ENCODE measurements at places on chromosomes 2 and 18.

- DNase-seq: no peak
These were observed 152.2 kb downstream of the PHLPP1 start for GRCh38 chr18:62867534-62867933.

GRCh38 chr2:111705711-111706336 is 178.2 kb downstream of the ANAPC1 start:
- no peak for DNase-seq

DNA sequence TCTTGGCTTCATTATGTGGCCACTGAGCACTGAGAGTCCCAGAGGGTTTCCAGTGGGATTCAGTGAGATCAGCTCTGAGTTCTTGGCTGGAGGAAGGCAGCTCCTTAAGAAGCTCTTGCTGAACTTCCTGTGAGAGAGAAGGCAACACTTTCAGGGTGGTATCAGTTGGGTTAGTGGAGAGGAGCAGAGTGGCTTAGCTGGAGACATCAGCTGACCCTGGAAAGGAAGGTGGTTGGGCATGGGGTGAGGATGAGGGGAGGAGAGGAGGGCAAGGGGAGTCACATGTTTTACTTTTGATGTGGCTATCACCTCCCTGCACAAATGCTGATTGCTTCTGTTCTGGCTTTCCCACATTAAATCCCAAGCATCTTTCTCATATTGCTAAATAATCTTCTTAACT is 95.1 kb downstream of the ACOXL start:
- no peak for DNase-seq

- DNase-seq: no peak
These were observed 58.4 kb downstream of the TPGS2 start for GRCh38 chr18:36770315-36770946.

DNA sequence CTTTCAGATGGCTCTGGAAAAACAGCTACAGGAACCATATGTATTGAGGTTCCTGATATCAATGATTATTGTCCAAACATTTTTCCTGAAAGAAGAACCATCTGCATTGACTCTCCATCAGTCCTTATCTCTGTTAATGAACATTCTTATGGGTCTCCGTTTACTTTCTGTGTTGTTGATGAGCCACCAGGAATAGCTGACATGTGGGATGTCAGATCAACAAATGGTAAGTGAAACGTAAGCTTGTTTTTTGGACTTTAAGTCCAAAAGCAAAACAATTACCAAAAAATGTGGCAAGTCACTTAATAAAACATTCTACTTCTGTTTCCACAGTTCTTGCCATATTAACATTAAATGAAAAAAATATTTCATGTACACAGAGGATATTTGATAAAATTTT is 26.8 kb downstream of the DSG4 start:
- no peak for DNase-seq

- DNase-seq: no peak
These were observed 234.4 kb upstream of the RBBP8 start for GRCh38 chr18:22698711-22699110.

DNA sequence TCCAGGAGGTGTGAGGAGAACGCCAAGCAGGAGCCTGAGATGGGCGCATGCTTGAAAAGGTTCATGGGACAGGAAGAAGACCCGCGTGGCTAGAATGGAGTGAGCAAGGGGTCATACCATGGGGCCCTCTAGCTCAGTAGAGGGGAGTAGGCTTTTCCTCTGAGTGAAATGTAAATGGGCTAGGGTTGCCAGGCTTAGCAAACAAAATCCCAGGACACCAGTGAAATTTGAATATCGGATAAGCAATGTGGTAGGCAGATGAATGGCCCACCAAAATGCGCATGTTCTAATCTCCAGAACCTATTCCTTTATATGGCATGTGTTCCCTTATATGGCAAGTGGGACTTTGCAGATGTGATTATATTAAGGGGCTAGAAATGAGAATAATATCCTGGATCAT is 174.1 kb upstream of the CCDC68 start:
- DNase-seq: no peak

GRCh38 chr2:156136566-156136965 is 196.0 kb downstream of the NR4A2 start:
- DNase-seq: no peak

GRCh38 chr2:15874854-15875804 is 65.2 kb upstream of the MYCN start:
- DNase-seq: no peak

- no peak for DNase-seq
These were observed 2.5 kb downstream of the RTN4 start for GRCh38 chr2:55047677-55048299.

- no peak for DNase-seq
These were observed 23.7 kb upstream of the COL5A2 start for GRCh38 chr2:189203177-189203799.

GRCh38 chr2:221780281-221780688 is 208.2 kb upstream of the EPHA4 start:
- DNase-seq: no peak

DNA sequence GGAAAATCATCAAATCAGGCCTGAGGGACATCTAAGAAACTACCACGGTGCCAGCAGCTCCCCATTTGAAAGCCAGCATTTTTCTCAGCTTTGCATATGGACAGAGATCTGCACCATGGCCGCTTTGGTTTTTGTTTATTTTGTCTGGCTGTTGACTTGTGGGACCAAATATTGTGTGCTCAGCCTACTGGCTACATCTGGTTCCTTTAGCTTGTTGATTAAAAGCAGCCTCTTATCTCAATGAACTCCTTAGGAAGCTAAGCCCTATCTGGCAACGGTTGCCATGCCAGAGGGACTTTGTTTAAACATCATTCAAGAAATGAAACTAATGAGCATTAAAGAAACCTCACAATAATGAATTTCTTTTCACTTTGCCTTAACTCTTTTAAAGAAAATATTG is 32.4 kb upstream of the CCDC150 start:
- DNase-seq: no peak

DNA sequence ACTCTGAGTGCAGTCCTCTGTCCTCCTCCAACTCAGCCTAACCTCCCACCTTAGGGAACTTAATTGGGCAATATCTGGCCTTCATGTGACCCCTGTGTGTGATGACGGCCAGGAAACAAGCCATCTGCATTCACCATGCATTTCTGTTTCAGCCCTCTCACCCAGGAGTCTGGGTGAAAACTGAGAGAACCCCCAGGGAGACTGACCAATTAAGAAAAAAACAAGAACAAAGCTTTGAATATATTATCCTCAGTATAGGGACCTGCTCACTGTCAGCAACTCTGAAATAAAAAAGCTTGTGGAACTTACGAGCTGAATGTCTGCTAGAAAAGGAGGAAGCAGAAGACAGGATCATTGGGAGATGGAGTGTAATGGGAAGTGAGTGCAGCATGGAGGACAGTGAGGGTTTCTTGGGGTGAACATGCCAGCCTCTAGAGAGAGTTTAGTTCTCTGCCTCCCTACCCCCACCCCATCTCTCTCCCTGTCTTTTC is 9.5 kb downstream of the MAPRE2 start:
- no peak for DNase-seq

GRCh38 chr2:235674146-235674545 is 180.3 kb downstream of the AGAP1 start:
- no peak for DNase-seq

DNA sequence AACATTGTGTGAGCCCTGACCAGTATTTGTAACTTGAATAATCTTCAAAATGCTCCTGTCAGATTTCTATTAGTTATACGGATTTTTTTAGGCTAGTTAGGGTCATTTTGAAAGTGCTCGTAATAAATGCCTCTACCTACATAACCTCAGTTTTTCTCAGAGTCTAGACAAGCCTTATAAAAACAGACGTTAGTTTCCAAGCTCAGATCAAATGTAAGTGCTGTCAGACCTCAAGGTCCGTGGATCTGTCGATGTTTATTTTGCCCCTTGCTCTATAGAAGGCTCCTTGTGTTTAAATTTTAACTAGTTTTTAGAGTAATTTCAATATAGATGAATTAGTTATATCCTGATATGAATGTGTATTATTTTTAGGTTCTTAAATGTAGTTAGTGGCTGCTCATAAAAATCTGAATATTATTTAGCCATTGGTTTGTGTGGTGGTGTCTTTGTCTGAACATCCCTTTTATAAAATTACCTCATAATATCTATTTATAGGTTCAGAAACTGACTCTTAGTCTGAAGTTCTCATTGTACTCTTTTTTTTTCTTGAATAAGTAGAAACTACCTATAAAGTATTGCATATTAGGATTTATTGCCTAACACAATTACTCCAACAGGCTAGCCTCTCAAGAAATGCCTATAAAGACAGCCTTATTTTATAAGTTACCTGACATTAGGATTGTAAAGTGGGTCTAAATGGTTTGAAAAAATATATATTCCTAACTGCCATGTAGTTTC is 71.1 kb downstream of the MTA3 start:
- DNase-seq: no peak

- DNase-seq: no peak
These were observed 54.9 kb upstream of the CDCA7 start for GRCh38 chr2:173299764-173300163.

- DNase-seq: no peak
These were observed 31.1 kb downstream of the RNU4ATAC start for GRCh38 chr2:121561617-121562268.

DNA sequence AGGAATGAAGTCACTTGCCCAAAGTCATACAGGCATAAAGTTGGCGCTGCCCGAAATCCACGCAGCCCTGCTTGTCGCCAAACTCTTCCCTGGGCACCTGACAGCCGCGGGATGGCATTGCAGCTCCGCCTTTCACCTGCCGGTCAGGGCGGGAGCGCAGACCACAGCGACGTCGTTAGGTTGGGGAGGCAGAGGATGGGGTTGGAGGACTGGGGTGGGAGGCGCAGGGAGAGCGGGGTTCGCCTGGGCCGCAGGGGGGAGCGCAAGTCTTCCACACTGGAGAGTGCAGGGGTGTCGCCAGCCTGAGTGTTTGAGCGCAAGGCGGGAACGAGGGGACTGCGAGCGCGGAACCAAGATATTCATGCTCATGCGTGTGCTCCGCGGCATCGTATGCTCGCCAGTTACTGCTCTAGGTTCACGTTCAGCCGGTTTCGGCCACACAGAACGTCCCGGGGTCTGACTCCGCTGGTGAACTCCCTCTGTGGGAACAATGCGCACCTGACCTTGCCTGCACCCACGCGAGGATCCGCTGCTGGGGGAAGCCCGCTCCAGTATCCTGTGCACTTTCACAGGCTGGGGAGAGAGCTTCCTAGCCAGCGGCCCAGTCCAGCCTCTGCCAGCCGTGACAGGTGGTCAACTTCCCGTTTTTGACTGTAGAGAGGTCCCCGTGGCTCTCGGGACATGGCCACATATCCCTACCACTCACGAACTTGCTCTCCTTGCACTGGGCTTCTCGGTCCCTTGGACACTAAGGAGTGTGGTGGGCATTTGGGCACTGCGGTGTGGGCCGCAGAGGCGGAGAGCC is 767 bp upstream of the NPPC start:
- DNase-seq: peak; percentile 42

DNA sequence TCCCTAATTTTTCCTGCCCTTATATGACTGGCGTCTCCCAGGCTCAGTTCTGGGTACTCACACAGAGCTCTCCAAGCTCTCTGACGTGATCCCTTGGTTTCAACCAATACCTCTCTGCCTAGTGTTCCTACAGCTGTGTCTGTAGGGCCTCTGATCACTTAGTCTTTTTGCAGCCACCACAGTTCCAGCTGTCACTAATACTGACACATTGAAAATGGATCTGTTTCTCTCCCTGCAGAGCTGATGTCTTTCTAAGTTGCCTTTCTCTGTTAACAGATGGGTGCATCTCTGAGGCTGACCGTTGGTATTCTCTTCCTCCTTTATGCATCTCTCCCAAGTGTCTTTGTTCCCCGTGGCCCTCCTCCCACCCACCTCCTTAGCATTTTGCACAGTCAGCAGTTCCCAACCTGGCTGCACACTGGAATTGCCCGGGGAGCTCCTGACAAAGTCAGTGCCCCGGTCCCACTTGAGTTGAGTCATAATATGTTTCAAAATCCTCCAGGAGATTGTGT is 62.5 kb downstream of the CERS6 start:
- DNase-seq: no peak

- DNase-seq: no peak
These were observed 44.2 kb upstream of the PXDN start for GRCh38 chr2:1788478-1788959.

DNA sequence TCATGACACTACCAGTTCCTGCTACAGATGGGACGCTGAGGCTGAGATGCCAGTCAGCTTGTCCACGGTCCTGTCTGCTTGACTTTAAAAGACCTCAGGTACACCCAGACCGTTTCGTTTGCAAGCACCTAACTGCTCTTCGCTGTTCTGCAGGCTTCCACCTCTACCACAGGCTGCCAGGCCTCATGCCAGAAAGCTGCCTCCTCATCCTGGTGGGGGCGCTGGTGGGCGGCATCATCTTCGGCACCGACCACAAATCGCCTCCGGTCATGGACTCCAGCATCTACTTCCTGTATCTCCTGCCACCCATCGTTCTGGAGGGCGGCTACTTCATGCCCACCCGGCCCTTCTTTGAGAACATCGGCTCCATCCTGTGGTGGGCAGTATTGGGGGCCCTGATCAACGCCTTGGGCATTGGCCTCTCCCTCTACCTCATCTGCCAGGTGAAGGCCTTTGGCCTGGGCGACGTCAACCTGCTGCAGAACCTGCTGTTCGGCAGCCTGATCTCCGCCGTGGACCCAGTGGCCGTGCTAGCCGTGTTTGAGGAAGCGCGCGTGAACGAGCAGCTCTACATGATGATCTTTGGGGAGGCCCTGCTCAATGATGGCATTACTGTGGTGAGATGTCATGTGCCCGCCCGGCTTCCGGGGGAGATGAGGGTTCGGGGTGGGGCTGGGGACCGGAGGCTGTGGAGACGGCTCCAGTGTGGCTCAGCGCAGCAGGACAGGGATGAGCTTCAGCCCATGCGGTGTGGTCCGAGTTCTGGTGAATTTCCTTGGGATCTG is 5.9 kb downstream of the SLC9A4 start:
- no peak for DNase-seq

- DNase-seq: no peak
These were observed 33.6 kb upstream of the SMAD2 start for GRCh38 chr18:47964053-47964452.

DNA sequence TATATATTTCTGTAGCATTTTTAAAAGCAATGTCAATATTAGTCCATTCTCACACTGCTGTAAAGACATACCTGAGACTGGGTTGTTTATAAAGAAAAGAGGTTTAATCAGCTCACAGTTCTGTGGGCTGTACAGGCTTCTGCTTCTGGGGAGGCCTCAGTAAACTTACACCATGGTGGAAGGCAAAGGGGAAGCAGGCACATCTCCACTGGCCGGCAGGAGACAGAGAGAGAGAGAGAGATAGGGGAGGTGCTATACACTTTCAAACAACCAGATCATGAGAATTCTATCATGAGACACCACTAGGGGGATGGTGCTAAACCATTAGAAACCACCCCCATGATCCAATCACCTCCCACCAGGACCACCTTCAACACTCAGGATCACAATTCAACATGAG is 43.1 kb downstream of the CHMP3 start:
- no peak for DNase-seq

DNA sequence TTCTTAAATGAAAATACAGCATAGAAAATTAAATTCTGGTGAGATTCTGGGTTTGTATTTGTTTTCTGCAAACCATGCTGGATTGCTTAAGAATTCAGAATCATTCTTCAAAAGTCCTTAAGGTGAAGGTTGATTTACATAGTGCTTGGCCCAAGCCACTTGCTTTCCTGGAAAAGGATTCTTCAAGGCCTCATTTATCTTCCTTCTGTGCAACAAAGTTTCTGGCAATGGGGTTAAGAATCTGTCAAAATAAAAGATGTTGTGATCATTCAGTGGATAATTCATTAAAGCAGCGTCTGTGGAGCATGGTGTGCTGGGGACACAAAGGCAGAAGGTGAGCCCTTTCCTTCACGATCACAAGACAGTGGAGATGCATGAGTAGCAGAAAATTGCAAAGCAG is 351.9 kb downstream of the GALR1 start:
- no peak for DNase-seq
